ENCODE measurements at places on chromosomes 6 and 20.

DNA sequence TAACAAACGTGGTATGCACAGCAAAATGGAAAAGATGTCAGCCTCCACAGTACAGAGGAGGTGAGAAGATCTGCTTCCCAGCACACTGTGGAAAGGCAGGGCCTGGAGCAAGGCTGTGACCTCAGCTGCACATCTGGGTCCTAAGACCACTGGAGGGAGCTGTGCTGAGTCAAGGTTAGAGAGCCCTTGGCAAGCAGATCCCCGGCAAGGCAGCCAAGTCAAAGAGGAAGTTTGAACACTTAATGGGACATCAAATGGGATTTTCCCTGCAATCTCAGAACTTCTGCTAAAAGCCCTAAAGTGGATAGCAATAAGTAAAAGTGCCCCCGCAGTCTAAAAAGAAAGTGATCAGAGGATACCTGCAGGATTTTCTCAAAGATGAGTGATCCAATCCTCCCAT lies 39.5 kb downstream of the UNC5CL start:
- DNase-seq, result no peak

DNA sequence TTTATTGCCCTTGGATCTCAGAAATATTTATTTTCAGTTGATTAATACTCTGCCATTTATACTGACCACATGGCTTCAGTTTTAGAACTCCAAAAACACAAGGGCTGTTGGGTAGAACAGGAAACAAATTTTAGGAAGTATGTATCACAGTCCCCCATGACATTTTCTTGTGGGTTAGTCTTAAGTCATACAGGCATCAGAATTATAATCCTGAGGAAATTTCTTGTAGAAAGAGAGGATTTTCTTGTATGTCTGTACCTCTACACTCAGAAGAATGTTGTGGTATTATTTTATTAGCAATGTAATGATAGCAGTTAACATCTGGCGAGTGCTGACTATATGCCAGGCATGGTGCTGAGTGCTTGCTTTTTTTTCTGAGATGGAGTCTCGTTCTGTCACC lies 302.9 kb downstream of the CLIC5 start:
- DNase-seq, result no peak

DNA sequence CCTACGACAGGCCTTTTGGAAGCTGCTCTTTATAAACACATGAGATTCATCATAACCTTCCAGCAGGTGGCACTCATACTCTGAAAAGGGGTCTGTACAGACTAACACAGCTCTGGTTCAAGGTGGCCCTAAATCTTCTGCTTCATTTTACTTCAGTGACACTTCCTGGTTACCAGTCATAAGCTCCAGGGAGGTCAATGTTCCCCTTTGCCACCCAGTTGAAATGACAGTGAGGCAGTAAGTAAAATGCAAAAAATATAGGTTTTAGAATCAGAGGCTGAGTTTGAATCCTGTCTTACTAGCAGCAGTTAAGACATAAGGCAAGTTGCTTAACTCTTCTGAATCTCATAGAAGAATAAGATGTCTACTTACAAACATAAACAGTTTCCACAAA lies 132.8 kb downstream of the CDK19 start:
- peak; percentile 6 for DNase-seq

DNA sequence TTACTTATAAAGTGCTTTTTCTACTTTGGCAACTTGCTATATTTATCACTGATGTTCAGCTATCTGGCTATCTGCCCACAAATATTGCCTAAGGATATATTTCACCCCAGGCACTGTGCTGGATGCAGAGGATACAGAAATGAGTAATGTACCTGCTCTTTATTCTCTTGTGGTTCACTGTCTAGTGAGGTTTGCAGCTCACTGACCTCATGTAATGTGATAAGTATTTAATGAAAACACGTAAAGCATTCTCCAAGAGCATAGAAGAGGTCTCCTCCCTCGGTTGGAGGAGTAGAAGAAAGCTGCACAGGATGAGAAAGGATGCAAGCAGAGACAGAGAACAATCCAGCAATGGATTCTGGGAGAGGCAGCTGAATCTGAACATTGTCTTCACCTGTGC lies 610.7 kb downstream of the CBLN4 start:
- DNase-seq, result no peak

DNA sequence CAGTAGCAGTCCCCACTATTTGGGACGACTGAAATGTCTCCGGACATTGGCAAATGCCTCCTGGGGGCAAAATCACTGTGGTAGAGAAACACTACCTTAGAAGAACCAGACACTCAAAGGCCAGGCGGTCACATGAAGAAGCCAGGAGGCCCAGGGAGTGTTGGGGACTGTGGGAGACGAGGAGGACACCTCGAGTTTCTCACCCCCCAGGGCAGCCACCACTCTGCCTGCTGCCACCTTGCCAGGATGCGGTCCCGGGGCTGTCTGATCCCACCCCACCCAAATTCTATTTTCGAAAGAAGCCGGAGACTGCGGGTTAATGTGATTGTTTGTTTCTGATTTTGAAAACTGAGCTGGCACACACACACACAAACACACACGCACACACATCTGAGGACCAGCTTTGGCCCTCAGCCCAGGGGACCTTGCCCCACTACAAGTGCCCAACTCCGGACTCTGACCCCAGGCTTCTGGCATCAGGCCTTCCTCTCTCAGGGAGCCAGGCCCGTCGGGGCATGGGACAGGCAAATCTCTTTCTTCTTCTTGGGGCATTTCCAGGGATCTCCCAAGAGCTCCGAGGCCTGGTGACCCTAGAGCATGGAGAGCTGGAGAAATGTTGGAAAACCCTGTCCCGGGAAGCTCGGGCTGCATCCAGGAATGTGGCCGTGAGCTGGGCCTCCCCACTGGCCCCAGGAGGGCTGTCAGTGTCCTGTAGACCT lies 187.5 kb upstream of the PMEPA1 start:
- no peak for DNase-seq

- DNase-seq, result no peak
Measured at GRCh38 chr20:56004611-56005388, 519 bp downstream of the CBLN4 start.

DNA sequence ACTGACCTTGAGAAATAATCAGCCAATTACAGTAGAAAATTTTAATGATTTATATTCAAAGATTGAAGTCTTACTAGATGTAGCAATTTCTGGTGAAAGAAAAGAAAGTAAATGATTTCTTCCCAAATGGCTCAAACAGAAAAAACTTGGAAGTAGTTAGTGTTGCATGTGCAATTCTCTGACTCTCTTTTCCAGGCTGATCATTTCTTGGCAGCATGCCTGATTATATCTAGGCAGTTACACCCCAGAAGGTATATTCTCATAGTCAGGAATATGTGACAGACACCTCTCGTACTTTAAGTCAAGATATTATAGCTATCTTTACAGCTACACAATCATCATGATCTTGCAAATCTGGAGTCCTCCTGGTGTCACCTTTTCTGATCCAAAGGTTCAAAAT lies 122.9 kb downstream of the PDE7B start:
- DNase-seq, result no peak

- DNase-seq, result no peak
Measured at GRCh38 chr6:89008001-89008814, 44.8 kb upstream of the RNGTT start.

DNA sequence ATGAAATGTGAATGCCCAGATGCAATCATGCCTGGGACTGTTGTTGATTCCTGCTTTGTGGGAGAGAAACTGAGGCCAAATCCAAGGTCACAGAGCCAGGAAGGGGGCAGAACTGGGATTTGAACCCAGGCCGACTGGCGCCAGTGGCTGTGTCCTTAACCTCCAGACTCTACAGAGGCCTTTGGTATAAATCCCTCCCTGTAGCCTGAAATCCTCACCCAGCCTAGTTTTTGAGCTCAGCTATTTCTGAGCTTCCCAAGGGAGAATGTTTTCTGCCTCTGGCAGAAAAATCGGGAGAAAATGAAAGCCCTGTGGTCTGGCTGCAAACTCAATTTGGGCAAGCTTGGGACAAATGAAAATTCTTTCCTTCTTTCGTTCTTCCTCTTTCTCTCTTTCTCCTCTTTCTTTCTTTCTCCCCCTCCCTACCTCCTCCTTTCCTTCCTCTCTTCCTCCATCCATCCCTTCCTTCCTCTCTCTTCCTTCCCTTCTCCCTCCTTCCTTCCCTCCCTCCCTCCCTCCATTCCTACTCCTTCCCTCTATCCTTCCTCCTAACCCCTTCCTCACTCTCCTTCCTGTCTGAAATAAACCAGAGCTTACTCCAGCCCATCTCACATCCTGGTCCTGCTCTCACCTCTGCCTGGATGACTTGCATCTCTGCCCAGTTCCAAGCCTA lies 34.9 kb downstream of the SNAI1 start:
- no peak for DNase-seq

DNA sequence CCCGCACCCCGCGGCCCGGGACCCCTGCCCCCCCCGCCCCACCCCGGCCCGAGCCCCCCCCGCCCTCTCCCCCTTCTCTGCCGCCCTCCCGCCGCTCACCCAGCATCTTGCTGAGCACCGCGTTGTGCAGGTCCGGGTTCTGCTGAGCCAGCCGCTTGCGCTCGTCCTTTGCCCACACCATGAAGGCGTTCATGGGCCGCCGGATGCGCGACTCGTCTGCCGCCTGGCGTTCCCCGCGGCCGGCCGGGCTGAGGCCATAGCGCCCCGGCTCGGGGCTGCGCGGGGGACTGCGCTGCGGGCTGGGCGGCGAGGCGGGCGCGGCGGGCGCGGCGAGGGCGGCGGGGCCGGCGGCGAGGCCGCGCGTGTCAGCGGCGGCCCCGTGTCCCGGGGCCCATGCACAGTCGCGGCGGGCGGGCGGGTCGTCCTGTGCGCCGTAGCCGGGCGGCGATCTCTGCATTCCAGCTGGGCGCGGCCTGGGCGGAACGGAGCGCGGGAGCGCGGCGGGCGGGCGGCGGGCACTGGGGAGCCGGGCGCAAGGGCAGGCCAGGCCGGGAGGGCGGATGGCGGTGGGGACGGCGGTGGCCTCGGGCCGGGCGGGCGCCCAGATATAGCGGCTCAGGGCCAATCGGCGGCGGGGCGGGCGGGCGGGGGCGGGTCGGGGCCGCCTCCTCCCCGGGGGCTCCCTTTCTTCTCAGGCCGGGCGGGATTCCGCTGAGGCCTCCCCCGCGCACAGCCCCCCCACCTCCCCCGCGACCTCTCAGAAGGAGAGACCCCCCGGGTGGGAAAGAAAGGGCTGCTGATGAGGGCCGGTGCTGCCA lies at the start of gene SOX18:
SOX18 (minus strand) TSS at position 580 of the 818 bp plus-strand sequence; CDS start at position 457, 123 bp downstream.
- no peak for DNase-seq

GRCh38 chr20:15851576-15852215 lies 721.6 kb downstream of the KIF16B start:
- no peak for DNase-seq

DNA sequence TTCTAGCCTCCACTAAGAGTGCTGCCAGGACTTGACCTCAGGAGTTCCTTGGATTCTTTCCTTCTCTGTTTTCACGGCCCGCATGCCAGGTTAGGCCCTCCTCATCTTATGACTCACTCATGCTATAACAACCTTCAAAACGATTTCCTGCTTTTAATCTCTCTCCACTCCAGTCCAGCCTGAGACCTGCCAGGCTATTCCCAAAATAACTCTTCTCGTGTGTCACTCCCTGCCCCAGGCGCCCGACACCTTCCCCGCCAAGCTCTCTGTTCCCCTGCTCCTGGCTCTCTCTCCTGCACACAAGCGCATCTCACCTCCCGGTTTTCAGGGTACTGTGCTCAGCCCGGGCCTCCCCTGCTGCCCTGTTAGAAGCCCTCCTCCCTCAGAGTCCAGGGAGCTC lies 64.1 kb upstream of the RPS6KA2 start:
- DNase-seq, result no peak
